CD4-positive, alpha-beta T cell treated with Interleukin-17A for 1 hour (primary cell): ENCODE measurements at places on chromosomes 1 and 21.

DNA sequence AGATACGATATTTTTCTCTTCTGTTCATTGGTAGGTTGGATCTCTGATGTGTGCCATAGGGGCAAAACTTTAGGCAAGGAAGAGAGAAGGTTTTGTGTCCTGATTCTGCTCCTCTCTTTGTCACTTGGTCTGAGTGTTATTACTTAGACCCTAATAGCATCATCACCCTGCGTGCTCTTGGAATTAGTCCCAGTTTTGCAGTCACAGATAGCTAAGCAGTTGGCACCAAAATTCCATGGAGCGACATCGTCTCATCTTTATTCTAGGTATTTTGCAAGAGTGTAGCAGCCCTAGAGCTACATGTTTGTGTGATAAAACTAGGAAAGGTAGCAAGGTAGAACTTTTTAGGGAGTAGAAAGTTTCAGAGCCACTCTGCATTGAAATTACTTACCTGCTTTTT is 23.8 kb downstream of the PIP5K1A start:
- no peak for DNase-seq

- peak; percentile 86 for DNase-seq
Observed at GRCh38 chr1:89670163-89670562, 37.2 kb downstream of the LRRC8C start.

DNA sequence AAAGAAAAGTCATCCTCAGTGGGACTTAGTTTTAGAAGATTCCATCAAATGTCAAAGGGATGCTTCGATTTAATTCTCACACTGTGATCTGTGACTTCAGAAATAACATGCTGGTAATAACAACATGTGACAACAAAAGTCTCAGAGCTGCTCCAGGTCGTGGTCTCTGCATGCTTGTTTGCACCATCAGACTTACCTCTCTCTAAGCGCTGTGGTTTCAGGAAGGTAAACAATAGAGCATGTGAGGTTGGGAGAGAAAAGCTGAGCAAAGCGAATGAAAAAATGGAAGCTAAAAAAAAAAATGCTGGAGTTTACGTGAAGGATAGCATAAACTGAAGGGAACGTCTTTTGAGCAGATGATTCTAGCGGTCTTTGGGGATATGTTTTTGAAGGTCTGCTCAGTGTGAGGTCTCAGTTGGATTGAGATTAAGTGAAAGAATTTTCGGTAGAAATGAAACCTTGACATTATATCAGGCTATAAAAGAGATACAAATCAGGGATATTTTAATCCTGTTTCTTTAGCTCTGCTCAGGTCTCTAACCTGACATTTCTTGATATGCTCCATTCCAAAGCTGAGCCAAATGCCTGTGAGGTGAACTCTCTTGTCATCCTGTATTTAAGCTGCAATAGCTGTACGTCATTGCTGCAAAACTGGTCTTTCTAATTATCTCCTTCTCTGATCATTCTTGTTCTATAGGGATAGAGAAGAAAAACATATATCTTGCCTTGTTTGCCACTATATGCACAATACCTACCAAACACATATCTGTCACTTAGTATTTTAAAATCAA is 86.5 kb downstream of the C1orf21 start:
- no peak for DNase-seq

DNA sequence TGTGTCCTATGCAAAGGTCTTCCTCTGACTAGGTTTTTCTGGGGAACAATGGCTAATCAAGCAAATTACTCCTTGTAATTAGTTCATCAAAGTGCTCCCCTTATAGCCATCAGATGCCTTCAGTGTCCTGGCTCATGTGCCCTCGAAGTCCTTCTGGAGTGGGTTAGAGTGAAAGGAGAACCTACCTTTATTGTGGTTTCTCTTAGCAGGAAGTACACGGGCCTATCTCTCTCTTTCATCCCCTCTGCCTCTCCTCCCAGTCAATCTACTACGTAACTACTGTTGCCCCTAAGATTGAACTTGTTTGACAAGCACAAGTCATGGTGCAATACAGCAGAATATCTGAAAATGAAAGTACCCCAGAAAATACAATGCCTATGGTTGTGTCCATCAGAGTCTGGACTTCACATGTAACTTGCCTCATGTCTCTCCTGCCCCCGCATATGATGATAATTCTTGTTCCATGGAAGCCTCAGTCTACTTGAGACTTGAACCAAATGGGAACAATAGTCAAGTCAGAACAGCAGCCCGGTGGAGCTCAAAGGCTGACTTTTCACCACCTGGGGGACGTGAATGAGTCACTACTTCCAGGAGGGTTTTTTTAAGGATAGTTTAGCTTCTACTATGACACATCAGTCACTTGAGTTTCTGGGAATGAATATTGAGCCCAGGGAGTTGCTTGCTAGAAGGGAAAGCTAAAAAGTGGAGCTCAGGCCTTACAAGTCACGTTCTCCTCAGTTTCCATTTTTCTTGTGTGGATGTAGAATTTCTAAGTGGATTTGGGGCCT is 243.6 kb downstream of the TNR start:
- no peak for DNase-seq

DNA sequence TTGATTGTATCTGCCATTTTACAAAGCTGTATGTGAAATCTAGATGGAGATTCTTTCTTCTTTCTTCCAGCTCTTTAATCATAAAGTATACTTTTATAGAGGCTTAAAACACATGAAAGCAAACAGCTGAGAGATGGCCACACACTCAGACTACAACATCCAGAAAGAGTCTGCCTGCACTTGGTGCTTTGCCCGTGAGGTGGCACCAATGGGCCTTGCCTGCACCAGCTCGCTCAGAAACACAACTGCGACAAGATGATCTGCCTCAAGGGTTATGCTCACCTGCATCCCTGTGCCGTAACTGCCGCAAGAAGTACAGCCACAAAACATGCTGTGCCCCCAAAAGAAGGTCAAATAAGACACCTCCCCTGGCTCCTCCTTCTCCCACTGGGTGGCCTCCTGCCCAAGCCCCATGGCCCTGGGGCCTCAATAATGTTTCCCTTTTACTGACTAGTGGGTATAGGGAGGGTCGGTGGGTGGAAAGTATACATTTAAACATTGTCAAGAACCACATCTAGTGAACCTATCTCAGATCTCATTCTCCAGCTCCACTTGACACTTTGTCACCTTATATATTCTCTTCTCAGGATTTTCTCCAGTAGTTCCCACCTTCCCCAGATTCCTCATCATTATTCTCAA is 66.7 kb upstream of the ANGPTL3 start:
- DNase-seq: no peak
